ENCODE measurements at places on chromosomes 4 and X. TPM values are rescaled to one million over a fixed set of nuclear protein-coding genes. Genes with fewer than 3 reads are reported as not detected.

DNA sequence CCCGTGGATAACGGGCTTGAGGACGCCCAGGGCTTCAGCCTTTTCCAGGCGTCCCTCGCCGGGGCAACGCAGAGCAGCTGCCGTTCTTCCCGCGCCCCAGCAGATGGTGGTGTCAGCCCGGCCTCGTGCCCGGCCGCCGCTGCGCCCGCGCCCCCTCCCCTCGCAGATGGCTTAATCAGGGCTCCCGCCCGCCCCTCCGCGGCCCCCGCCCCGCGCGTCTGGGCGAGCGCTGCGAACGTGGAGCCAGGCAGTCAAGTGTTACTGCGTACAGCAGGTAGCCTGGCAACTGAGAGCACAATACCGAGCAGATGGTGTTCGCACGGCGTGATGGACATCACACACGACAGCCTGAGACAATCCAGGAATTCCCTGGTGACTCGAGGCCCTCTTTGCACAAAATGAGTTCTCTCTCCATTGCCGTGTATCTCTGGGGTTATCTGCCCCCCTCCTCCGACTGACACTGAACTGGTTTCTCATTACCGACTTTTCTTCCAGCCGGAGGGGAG lies 69.3 kb downstream of the MGST2 start:
- DNase-seq = peak; percentile 60

DNA sequence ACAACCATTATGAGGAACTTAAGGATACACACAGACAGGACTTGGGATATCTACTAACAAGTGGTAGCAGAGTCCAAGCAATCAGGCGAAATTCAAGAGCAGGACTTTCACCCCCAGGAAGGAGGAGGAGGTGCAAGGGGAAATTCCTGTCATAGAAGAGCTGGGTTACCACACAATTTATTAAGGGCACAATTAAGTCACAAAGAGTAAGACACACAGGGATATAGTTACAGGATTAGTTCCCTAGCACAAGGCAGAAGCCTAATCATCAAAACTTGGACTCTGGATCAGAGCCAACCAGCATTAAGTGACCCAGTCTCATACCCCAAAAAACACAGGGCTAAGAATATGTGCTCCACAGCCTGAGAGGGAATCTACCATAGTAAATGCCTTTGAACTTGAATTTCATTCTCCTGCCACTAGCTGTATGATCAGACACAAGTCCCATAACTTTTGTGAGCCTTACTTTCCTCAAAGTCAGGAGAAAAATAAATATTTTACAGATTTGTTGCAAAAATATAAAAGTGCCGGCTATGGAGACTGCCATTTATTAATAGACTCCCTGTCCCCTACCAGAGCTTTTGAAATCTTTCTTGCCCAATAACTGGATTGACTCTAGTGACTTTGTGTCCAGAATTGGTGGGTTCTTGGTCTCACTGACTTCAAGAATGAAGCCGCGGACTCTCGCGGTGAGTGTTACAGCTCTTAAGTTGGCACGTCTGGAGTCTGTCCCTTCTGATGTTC lies 87.0 kb downstream of the SYNPO2 start:
- DNase-seq = no peak

GRCh38 chr4:3239998-3240920 lies 8.7 kb upstream of the MSANTD1 start:
- no peak for DNase-seq

- no peak for DNase-seq
Measured at GRCh38 chrX:41386222-41386990, 52.4 kb downstream of the DDX3X start.

The IGSF1 gene
- 2.0 TPM for total RNA-seq
